ENCODE measurements at places on chromosomes 1 and 21.

DNA sequence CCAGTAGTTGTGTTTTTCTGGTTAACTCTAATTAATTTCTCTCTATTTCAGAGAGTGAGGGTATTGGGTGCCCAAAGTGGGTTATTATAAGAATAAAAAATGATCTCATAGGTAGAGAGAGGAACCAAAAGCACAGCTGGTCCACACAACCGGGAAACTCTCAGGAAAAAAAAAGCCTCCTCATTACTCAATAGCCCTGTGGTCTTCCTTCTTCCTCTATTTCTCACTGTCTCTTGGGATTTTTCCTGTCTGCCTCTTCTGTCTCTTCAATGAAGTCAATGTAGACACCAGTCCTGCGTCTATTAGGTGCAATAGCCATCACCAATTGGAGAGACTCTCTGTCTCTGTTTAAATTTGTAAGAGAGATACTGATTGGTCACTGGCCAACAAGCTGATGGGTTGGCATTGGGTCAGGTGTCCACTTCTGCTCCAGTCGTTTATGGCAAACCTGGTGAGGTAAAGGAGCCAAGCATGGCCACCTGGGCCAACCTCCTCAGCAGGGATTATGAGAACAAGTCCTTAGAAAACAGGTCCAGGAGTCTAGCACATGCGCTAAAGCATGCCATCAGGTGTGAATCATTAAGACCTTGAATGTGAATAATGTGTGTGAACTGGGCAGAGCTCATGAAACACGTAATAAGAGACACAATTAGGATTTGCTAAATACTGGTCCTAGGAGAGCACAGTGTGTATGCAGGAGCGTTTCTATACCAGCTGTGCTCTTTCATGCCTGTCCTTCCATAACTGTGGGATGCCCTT lies 443.0 kb upstream of the RUNX1 start:
- no peak for DNase-seq

GRCh38 chr1:53871773-53872484 lies 17.7 kb downstream of the YIPF1 start:
- no peak for DNase-seq

DNA sequence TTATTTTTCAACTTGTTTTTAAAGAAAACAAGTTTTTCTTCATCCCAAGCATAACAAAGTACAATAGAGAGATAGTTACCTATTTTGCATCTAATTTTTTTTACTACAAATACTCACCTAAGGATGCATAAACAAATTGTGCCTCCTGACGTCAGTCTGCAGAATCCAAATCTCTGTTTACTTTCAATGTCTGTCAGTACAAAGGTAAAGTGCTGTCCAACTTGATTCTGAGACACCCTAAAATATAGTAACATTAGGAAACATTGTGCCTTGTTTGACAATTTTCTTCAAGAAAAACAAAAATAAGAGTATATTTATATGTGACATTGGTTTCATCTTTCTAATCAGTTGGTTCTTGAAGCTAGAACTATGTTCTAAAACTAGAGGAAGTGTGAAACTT lies 103.4 kb downstream of the DENND1B start:
- DNase-seq: no peak

GRCh38 chr1:181516706-181517105 lies 33.4 kb downstream of the CACNA1E start:
- no peak for DNase-seq

- peak; percentile 33 for DNase-seq
Measured at GRCh38 chr1:179002552-179003345, 22.9 kb upstream of the FAM20B start.

- no peak for DNase-seq
Measured at GRCh38 chr1:6834366-6834765, 49.1 kb downstream of the CAMTA1 start.

- no peak for DNase-seq
Measured at GRCh38 chr1:204171751-204172178, 5.6 kb upstream of the REN start.

DNA sequence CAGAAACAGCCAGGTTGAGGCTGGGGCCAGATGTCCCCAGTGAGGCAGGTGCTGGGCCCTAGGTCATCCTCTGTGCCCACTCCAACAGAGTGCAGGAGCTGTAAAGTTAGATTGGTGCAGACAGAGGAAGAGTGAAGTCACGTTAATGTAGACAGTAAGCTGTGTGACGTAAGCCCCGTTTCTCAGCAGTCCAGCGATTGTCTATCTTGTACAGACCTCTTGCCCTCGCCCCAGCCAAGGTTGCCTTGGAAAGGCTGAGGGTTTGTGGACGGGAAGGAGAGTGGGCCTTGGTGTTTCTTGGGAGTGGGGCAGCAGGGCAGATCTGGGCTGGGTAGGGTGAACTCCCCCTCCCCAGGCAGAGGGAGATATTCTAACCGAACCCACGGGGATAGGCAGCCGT lies 13.5 kb downstream of the FAAH start:
- DNase-seq: no peak

- no peak for DNase-seq
Measured at GRCh38 chr1:8667869-8668594, 149.4 kb downstream of the RERE start.

GRCh38 chr21:36021251-36021837 lies 39.0 kb downstream of the SETD4 start:
- DNase-seq: no peak

DNA sequence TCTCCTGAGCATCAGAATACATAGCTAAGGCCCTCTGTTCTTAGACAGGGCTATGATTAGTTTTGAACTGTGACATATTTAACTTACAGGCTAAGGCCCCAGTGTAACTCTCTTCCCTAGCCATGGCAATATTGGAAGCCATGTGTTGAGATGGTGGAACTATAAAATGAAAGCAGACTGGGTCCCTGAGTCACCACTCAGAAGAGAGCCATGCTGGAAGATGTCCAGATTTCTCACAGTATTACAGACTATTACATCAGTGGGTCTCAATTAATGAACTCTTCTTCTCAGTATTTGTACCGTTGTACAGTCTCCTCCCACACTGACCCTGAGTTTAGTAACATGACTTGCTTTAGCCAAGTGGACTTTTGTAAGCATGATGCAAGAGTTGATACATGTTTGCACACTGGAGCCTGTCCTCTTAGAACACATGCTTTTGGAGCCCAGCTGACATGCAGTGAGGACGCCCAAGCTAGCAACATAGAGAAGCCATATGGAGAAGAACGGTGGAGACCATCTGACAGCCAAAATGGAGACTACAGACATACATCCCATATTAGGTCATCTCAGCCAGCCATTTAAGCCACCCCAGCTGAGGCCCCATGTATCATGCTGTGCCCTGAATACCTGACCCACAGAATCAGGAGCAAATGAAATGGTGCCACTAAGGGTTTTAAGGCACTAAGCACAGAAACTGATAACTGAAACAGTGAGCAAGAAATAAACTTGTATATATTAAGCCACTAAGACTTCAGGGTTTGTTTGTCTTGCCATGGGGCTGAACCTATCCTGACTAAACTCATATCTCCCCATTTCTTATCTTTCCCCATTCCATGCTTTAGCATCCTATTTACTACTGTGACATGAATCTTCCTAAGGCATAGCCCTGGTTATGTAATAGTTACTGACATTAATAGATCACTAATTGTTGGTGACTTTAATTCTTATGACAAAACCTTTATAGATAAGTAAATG lies 24.4 kb downstream of the TBX15 start:
- DNase-seq: peak; percentile 40

DNA sequence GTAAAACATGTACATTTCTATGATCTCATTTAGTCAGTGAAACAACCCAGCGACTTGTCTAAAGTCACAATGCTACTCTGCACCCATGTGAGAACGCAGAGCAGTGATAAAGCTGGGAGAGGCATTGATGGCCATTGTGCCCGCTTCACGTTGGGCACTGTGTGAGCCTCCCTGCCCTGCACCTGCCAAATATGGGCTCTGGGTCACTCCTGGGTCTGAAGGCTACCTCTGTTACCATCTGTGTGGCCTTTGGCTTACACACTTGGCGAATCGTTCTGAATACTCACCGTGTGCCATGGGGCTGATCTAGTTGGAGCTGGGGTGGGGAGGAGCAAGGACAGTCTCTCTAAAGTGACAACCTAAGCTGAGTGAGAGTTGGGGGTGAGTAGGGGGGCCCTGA lies 29.9 kb downstream of the PCSK9 start:
- DNase-seq: no peak

DNA sequence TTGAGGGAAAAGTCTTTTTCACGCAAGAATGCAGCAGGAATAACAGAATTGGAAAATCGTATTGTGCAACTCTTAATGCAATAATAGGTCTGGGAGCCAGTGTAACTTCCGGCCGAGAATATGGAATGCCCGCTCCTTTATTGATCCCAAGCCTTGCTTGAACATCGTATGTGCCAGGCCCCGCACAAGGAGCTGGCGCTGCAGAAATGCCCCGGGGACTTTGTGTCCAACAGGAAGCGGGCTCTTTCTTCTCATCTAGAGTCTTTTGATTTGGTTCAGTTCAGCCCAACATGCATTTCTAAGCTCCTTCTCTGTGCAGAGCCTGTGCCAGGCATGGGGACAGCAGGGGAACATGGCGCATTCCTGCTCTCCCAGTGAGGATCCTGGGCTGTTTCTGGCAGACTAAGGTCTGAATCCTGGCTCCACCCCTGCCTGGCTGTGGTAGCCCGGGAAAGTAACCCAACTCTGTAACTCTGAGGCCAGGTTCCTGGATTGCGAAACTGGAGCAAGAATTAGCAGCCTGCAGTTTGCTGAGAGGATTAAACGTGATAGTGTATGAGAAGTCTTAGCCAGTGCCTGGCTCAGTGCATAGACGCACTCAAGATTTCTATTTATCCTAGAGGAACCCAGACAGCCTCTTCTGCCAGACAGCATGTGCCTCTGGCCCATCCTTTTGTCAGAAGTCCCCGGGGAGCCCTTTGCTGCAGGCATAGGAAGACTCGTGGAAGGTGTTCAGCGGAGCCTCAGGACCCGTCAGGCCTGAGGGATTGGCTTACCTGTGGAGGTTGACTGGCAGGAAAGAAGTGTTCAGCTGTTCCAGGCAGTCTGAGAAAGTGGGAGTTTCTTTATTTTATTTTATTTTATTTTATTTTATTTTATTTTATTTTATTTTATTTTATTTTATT lies 987 bp upstream of the CDCP2 start:
- DNase-seq: peak; percentile 18

GRCh38 chr21:16082038-16082816 lies 352.4 kb downstream of the USP25 start:
- peak; percentile 45 for DNase-seq

DNA sequence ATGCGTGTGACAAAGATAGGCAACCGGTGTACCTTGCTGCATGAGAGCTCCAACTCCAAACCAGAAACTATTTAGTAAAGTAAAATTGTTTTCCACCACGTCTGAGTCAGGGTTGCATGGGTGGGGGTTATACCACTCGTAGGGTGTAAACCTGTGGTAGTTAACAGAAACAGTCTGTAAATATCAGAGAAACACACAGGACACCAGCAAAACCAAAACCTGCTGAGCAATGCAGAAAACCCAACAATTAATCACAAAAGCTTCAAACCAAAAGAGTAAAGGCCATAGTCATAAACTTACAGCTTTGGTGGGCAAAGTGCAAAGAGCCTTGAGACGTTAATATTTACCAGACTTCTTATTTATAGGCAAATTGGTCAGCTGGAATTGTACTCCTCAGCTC lies 282.7 kb downstream of the BACH1 start:
- DNase-seq: no peak

DNA sequence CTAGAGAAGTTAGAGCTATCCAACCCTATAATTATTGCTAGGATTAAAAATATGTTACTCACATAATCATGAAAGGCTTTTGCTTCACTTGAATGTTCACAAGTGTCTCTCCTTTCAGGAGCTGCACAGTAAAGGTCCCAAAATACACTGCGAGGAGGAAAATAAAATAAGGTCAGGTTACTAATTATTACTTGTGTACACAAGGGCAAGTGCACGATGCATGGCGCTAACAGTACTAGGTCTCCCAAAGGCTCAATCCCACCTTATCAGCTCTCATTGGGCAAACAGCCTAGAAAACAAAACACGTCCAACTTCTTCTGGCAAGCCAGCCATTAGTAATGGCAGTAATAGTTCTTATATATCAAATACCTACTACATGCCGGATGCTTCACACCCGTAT lies 4.4 kb downstream of the SSBP3 start:
- DNase-seq: no peak

DNA sequence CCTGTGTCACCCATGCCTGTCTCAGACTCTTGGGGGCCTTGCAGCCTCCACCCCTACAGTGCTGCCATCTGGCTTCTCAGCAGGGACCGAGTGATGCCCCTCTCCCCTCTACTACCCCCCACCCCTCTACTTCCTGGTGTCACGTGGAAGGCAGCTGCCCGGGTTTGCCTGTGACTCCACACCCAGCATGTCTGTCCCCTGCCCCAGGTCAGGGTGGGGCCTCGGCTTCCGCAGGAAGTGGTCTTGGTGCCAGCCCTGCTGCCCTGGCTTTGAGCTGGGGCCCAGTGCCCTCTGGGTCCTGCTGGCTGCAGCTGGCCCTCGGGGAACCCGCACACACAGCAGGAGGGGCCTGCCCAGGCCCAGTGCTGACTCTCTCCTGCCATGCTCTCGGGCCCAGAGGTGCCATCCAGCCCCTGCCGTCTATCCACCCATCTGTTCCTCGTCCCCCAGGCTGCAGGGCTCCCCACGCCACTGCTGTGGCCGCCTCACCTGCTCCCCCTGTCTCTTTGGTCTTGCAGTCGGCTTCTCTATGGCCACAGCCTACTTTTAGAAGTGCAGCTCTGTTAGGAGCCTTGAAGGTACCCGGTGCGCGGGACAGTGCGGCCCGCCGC lies 24.0 kb downstream of the PLCH2 start:
- DNase-seq: no peak

DNA sequence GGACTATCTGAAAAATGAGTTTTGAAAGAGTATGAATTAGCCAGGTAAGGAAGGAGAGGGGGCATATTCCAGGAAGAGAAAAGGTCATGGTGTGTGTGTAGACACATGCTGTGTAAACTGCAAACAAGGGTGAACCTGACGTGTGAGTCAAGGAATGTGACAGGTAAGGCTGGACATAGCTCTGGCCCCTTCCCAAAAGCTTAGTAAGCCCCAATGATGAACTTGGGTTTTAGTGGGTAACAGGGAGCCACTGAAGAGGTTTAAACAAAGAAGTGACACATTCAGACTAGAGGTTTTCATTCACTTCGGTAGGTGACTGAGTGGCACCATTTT lies 36.7 kb downstream of the EGLN1 start:
- no peak for DNase-seq

- no peak for DNase-seq
Measured at GRCh38 chr1:47758341-47759250, 238.6 kb downstream of the TRABD2B start.

- no peak for DNase-seq
Measured at GRCh38 chr1:5982868-5983267, 9.4 kb downstream of the NPHP4 start.

GRCh38 chr1:219236933-219237610 lies 63.4 kb downstream of the LYPLAL1 start:
- DNase-seq: no peak

GRCh38 chr1:51776408-51776807 lies 102.1 kb downstream of the NRDC start:
- no peak for DNase-seq

DNA sequence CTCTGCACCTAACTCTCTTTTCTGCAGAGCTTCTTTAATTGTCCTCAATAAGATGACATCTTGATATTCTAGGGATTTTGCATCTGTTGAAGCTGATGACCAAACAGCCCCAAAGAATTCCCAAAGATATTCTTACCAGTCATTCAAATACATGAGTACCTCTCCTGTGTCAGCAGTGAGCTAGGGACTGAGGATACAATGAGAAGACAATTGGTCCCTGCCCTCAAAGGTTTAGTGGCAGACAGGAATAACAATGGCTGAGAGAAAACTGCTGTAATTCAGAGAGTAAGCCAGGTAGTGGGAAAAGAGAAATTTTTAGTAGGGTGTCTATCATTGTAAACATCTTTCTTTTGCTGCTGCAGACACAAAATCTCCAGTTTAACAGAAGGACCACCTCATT lies 5.9 kb downstream of the MCOLN3 start:
- DNase-seq: no peak
